ENCODE measurements at places on chromosomes 7 and 10.

DNA sequence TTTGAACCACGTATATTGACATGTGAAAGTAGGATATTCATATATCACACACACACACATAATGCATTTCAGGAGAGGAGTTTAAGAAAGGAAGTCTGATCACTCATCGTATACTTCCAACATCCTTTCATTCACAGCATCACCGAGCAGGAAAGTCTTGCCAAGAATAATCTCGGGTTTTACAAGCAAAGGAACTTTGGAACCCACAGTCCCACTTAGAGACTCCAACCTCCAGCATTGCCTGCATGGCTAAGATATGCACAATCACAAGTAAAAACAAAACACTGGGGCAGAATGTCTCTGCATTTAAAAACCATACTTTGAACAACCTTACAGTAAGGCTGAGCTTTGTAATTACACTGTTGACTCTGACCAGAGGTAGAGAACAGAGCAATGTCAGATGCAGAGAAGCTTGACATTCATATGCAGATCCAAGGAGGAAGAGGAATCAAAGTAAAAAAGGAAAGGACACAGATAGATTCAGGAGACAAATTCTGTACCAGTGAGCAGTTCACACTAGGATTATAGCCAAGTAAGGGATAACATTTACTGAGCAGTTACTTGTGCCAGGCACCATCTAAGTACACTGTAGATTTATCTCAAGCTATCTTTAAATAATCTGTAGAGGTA, 14.8 kb downstream of the THSD7A start:
- no peak overlapping the region for H3K4me3 ChIP-seq
- H3K27me3 ChIP-seq = no peaks in the 10 kb centered on the region
- no peaks in the 10 kb centered on the region for H3K4me1 ChIP-seq
- H3K36me3 ChIP-seq = no peaks in the 10 kb centered on the region

- H3K4me3 ChIP-seq = no peak overlapping the region
- H3K27me3 ChIP-seq = no peaks in the 10 kb centered on the region
- H3K27ac ChIP-seq = no peak overlapping the region
- no peak for DNase-seq
- H3K4me1 ChIP-seq = no peaks in the 10 kb centered on the region
Measured at GRCh38 chr10:109202111-109202510, 721.2 kb downstream of the XPNPEP1 start.

DNA sequence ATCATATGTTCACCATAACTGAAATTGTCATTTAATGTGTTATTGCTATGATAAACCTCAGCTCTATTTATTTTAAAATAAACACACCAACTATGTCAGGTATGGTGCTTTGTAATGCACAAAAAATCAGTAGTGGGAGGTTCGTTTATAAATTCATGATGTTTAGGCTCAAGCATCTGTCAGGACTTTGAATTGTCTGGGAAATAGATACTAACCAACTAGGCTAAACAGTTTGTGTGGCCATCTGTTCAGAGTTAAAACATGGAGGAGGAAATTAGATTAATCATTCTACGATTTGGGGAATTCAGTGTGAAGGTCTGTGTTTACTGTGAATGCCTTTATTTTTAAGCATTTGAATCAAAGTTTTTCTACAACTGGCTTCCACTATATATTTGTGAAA, 212.6 kb upstream of the FZD8 start:
- H3K4me3 ChIP-seq = no peak overlapping the region
- no peaks in the 10 kb centered on the region for H3K27me3 ChIP-seq
- H3K36me3 ChIP-seq = no peaks in the 10 kb centered on the region
- H3K4me1 ChIP-seq = peaks cover 6% of the 10 kb centered on the region

DNA sequence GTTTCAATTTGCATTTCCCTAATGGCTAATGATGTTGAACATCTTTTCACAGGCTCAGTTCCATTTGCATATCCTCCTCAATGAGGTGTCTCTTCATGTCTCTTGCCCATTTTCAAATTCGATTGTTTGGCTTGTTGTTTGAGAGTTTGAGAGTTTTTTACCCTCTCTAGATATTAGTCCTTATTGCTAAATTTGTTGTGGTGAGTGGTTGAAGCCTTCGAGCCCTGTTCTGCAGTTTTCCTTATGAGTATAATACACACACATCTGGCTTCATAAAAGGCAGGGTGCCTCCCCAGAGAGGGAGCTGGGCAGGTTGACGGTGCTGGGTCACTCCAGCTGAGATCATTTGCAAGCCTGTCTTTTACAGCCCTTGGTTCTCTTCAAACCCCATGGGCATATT, 65.1 kb downstream of the RGS10 start:
- DNase-seq = no peak
- H3K27me3 ChIP-seq = peaks cover 70% of the 10 kb centered on the region
- no peak overlapping the region for H3K4me3 ChIP-seq
- no peak overlapping the region for H3K27ac ChIP-seq
- peaks cover 6% of the 10 kb centered on the region for H3K4me1 ChIP-seq
- no peaks in the 10 kb centered on the region for H3K36me3 ChIP-seq

- H3K27me3 ChIP-seq = no peaks in the 10 kb centered on the region
- DNase-seq = no peak
- peaks cover 93% of the 10 kb centered on the region for H3K36me3 ChIP-seq
- no peak overlapping the region for H3K4me3 ChIP-seq
- H3K27ac ChIP-seq = no peak overlapping the region
Measured at GRCh38 chr7:107922886-107923285, 31.9 kb downstream of the DLD start.

DNA sequence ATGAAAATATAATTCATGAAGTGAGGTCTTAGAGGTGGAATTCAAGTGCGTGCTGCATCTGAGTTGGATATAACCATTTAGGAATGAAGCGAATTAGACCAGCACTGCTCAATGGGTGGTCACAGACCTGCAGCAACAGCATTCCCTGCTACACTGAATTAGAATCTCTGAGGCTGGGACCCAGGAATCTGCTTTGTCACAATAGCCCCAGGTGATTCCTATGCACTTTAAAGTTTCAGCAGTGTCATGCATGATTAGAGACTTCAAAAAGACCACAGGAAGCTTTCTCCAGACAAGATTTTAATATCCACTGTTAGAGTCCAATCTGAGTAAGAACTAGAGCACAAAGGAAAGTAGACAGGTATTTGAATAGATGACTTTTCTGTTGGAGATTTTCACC, 352.8 kb upstream of the VSTM2A start:
- H3K27ac ChIP-seq = no peak overlapping the region
- no peak overlapping the region for H3K4me3 ChIP-seq
- H3K36me3 ChIP-seq = no peaks in the 10 kb centered on the region
- DNase-seq = no peak

DNA sequence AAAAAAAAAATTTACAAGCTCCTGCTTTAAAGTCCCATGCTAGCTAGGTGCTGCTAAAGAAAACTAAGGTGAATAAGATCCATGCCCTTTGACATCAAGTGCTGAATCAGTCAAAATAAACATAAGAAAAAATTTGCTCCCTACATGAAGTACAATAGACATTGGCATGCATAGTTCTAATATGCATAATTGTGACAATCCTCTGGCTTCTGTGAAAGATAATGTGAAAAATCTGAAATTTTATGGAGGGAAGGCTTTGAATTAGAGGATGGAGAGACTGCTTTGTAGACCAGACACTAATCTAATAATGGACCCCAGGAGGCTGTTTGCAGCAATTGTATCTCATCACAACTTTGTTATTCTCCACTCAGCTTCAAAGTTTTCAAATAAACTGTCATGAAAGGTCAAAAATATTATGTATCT, 127.9 kb upstream of the CDK1 start:
- no peaks in the 10 kb centered on the region for H3K36me3 ChIP-seq
- H3K27ac ChIP-seq = no peak overlapping the region
- H3K27me3 ChIP-seq = no peaks in the 10 kb centered on the region
- no peaks in the 10 kb centered on the region for H3K4me1 ChIP-seq
- no peak overlapping the region for H3K4me3 ChIP-seq

Data from left ventricle myocardium inferior (tissue), 1 donor.